Hypothalamus (tissue), 51 donors: ENCODE measurements at places on chromosomes 6 and 20.
A peak's percentile ranks its signal among the peaks of the same experiment; 100 is the strongest.

- no peak for DNase-seq
Observed at GRCh38 chr20:44742304-44743079, 3.2 kb upstream of the KCNK15 start.

- no peak for DNase-seq
Observed at GRCh38 chr6:155313602-155314091, 637 bp downstream of the TFB1M start.

DNA sequence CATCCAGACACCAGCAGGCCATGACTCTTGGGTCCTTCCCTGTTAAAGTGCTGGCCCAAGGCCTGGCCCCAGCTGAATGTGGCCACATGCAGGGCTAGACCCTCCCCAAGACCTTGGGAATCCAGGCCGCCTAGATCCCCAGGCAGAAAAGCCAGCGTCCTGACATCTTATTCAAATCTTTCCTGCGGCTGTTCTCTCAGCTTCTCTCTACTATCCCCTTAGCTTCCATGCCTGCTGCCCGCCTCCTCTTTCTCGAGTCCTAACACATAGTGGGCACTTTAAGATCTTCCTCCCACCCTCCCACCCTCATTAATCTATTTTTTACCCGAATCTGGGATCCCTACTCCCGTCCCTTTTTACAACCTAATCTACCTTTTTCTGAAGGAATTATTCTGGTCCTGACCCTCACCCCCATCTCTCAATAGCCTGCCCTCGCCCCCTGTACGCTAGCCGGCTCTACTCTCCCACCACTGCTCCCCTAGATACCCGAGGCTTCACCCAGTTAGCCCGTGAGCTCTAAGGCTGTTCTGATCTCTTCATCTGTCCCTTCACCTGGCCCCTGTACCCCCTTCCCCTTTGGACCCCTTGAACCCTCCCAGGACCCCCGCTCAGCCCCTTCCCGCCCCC lies at the start of gene CCHCR1:
Gene CCHCR1, minus strand, starts transcription at position 290 of the 627 bp plus-strand sequence. Its CDS starts 202 bp downstream, at position 88.
- DNase-seq: no peak

GRCh38 chr20:59703046-59703445 lies 98.7 kb downstream of the PHACTR3 start:
- no peak for DNase-seq

DNA sequence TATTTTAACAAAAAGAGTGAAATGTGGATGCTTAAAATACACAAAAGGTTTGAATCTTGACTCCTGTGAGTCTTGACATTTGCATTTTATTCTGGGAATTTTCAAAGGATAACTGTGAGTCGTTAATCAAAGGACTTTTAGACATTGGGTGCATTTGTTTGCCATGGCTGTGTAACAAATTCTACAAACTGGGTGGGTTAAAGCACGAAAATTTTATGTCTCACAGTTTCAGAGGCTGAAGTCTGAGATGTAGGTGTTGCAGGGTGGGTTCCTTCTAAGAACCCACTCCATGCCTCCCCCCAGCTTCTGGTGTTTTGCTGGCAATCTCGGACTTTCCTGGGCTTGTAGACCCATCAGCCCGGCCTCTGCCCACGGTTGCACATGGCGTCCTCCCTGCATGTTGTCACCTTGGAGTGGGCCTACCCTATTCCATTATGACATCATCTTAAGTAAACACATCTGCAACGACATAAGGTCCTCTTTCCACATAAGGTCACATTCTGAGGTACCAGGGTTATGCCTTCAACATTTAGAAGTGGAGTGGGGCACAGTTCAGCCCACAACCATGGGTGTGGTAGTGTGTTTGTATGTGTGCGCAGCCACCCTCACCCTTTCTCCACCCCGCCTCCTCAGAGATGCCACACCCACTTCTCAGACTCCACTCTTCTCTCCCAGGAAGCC lies 113.1 kb downstream of the FOXA2 start:
- no peak for DNase-seq

- peak; percentile 60 for DNase-seq
Observed at GRCh38 chr6:163943607-163944385, 529.3 kb downstream of the QKI start.

- DNase-seq: no peak
Observed at GRCh38 chr6:98384801-98385200, 449.6 kb upstream of the POU3F2 start.

GRCh38 chr6:163705923-163706322 lies 291.4 kb downstream of the QKI start:
- no peak for DNase-seq

DNA sequence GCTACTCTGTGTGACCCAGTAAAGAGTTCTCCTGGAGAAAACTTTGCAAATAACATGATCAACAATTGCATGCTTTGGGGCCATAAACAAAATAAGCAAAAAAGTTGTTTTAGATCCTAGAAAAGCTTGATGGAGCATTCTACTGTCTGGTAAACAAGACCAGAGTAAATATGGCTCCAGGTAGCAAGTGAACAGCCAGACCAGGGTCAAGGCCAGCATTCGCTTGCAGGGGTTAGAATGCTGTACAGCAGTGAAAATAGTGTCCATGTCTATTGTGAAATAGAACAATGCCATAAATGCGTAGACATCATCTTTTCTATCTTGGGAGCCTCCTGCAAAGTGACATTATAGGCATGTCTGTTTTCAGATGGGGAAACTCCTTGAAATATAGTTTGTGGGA lies 216.7 kb downstream of the PLCB4 start:
- DNase-seq: no peak

GRCh38 chr6:84442208-84442607 lies 214.8 kb upstream of the CEP162 start:
- no peak for DNase-seq

GRCh38 chr20:47847884-47848485 lies 62.7 kb upstream of the SULF2 start:
- no peak for DNase-seq

- DNase-seq: no peak
Observed at GRCh38 chr6:128870746-128871145, 12.2 kb upstream of the LAMA2 start.

DNA sequence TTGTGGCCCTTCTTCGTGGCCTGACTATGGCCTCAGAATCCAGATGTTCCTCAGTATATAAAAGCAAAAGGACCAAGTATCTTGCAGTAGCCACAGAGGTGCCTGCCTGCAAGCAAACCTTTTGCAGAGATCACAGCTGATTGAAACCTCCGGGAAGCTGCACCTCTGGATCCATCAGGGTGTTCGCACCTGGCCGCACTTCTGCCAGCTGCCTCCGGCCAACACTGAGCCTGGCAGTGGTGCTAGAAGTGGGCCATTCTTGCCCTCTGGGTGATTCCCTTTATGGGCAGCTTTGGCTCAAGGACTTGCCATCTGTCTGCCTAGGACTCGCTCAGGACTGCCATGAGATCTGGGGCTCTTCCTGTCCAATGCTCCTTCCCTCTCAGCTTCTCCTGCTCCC lies 214.6 kb upstream of the ECI2 start:
- DNase-seq: no peak

DNA sequence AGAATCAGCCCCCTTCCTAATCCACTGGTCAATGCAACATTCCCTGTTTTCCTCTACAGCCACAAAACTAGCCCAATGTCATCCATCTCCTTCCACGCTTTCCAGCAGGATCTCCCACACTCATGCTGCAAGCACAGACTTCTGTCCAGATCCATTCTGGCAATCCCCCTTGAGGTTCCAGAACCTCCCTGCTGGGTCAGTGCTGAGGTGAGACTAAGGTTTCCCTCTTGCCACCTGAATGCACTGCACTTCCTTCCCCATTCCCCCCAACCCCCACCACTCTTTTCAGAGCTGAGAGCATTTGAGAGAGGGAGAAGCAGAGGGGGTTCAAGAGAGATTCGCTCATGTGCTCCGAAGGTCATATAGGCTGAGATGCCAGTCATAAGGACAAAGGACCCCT lies 43.9 kb downstream of the EBF4 start:
- no peak for DNase-seq

DNA sequence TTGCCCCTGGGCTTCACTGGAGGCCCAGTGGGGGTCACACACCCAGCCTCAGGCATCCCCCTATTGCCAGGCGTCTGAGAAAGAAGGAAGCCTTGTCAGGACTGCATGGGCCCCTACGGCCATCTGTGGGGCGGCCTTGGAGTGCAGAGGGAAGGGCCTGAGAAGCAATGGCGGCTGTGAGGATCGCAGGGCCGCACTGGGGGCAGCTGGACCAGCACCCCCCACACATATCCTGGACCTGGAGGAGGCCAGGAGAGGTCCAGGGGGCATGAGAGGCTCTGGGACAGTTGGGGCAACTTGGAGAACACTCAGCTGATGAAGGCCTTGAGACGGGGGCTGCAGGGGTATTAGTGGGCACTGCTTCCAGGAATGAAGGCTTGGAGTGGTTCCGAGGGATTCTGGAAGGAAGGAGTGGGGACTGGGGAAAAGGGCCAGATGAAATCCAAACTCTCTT lies 16.5 kb downstream of the MDFI start:
- no peak for DNase-seq

GRCh38 chr6:156281266-156281665 lies 495.9 kb upstream of the ARID1B start:
- no peak for DNase-seq

DNA sequence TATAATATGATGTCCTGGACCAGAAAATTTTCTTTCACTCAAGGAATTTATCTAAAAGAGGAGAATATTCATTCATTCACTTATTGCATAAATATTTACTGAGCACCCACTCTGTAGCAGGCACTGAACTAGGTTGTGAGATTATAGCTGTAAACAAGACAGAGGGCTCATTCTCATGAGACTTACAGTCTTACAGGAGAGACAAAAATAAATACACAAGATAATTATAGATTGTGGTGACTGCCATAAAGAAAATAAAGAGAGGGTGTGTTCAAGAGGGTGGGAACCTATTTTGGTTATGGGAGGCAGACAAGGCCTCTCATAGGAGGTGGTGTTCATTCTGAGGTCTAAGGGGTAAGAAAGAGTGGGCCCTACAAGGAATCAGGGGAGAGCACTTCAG lies 109.9 kb upstream of the SUPT3H start:
- DNase-seq: no peak

- no peak for DNase-seq
Observed at GRCh38 chr6:43142101-43142500, 29.0 kb upstream of the SRF start.

GRCh38 chr6:54719633-54720032 lies 126.9 kb upstream of the FAM83B start:
- no peak for DNase-seq

DNA sequence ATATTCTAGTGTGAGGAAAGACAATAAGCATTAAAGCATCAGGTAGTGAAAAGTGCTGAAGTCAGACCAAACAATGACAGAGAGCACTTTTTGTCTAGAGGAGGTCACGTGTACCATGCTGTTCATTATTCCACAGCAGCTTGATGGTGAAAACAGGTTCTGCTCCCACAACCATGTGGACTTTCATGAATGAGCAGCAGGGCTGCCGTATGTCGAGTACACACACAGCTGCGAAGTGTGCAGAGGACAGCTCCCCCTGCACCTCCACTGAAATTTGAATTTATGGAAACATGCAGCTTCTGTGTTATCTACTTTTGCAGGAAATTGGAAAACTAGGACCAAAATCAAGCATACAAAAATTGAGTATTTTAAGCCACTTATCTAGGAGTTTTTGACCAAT lies 85.3 kb downstream of the MAP7 start:
- DNase-seq: no peak
